ENCODE measurements at places on chromosomes 11 and 22.

DNA sequence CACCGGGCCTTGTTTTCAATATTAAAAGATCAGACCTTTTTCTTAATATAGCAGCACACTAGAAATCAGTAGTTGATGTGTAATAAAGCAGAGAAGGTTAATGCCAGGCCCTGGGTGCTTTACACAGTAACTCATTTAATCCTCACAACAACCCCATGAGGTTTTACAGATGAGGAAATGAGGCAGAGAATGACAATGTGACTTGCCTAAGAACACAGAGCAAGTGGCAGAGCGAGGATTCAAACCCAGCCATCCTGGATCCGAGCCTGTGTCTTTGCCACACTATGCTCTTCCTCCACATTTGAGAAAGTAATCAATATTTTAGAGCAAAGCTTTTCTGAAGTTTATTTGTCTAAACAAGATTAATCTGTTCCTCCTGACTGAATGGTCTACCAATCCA is 7.2 kb downstream of the JAML start:
- no peak for DNase-seq

GRCh38 chr22:29994027-29994715 is 86.1 kb upstream of the HORMAD2 start:
- no peak for DNase-seq

DNA sequence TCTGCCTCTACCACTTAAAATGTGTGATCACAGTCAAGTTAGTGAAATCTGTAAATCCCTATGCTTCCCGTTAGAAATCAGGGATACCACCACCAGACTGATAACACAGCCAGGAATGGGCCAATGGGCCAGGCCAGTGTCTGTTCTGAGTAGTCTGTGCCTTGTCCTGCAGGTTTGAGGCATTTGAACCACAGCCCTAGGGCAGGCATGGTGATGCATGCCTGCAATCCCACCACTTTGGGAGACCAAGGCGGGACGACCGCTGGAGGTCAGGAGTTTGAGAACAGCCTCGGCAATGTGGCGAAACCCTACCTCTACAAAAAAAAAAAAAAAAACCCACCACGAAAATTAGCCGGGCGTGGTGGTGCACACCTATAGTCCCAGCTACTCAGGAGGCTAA is 12.1 kb upstream of the AHNAK start:
- DNase-seq, result no peak

GRCh38 chr11:27688076-27688475 is 12.2 kb downstream of the BDNF start:
- DNase-seq, result no peak

DNA sequence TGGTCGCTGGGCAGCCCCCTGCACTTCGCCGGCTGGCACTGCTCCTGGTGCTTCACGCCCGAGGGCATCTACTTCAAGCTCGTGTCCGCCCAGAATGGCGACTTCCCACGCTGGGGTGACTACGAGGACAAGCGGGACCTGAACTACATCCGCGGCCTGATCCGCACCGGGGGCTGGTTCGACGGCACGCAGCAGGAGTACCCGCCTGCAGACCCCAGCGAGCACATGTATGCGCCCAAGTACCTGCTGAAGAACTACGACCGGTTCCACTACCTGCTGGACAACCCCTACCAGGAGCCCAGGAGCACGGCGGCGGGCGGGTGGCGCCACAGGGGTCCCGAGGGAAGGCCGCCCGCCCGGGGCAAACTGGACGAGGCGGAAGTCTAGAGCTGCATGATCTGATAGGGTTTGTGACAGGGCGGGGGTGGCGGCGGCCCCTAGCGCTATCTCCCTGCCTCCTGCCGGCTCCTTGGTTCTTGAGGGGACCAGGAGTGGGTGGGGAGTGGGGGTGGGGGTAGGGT is 13.5 kb upstream of the MIEF1 start:
- no peak for DNase-seq

GRCh38 chr11:7484131-7484530 is 1.2 kb upstream of the OLFML1 start:
- DNase-seq, result no peak

DNA sequence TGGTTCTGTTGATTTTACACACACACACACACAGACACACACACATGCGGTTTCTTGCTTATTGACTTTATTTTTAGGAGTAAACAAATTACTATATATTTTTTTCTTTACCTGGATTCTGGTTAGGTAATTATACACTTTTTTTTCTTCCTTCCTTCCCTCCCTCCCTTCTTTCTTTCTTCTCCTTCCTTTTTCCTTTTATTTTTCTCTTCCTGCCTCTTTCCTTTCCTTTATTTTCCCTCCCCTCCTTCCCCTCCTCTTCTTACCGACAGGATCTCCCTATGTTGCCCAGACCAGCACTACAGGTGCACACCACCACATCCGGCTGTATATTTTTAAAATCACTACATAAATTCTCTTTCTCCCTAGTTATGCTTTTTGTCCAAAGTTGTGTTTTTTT is 3.1 kb upstream of the SPDYC start:
- no peak for DNase-seq

- no peak for DNase-seq
These were observed 157.7 kb downstream of the DBX1 start for GRCh38 chr11:20002312-20003216.

DNA sequence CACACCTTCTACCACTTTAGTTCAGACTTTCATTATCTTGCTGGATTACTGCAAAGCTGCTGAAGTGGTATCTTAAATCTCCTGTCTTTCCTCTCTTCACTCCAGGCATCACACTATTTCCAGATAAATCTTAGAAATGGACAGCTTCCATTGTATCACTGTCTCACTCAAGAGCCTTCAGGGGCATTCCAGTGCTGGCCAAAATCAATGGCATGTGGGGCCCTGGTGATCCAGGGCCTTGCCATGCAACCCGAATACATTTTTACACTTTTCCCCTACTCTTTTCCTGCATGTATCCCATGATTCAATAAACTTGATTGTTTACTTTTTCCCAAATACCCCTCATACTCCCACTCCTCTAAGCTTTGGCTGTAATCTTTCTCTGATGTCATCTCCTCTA is 39.4 kb upstream of the DEUP1 start:
- no peak for DNase-seq

DNA sequence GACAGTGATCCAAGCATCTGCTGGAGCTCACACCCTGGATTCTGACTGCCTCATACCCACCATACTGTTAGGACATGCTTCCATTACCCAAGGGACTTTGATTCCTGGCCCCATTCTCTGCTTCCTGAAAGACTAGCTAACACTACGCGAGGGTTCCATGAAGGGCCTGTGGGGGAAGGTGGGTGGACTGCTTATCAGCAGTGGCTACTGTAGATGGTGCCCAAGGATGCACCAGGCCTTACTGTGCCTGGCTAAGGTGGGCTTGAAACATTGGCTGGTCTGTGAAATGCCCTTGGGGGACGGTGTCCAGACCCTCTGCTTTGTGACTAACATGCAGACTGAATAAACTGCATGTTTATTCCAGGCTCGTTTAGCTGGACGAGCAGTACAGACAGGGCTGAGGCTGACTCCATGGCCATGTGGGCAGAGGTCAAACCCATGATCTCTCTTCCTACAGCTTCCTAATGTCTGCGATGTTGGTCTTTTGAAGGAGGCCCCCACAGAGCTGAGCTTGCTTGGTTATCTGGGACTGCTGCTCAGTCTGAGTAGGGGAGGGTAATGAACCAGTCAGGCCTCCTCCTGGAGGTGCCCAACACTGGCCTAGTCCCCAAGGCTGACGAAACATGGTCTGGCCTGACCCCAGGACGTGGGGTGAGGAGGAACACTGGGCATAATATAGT is 48.3 kb upstream of the PHOX2A start:
- no peak for DNase-seq

GRCh38 chr11:63445720-63446119 is 45.2 kb downstream of the PLAAT5 start:
- DNase-seq, result no peak

GRCh38 chr22:37464181-37464580 is 22.0 kb downstream of the MFNG start:
- DNase-seq, result peak; percentile 33

GRCh38 chr11:118921121-118921928 is 4.4 kb downstream of the BCL9L start:
- DNase-seq, result no peak

GRCh38 chr22:17897426-17897825 is 123.2 kb upstream of the BID start:
- DNase-seq, result no peak

DNA sequence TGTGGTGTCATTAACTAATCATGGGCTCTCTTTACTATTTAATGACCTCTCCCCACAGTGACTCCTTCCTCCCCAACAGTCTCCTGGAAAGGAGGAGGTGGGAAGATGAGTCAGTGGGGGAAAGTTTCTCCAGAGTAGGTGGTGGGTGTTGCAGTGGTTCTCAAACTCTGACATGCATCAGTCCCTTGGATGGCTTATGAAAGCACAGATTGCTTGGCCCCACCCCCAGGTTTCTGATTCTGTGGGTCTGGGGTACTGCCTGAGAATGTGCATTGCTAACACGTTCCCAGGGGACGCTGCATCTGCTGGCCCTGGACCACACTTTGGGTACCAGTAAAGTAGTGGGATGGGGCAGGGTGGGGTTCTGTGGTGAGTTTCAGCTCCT is 9.8 kb downstream of the CD82 start:
- no peak for DNase-seq

DNA sequence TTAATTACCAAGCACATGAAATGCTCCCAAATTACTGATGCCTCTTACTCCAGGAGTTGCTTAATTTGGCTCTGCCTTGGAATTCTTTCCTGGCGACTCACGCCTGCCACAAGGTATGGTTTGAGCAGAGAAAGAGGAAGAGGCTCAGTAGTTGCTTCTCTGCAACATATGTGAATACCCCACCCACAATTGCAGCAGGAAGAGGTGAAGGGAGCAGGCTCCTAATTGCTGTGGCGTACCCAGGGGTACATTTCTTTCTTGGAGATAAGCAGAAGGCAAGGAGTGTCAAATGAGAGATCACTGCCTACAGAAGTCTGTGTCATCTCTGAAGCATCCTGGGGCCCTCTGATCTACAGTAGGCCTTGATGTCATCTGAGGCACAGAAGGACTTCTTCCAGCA is 10.6 kb upstream of the NNMT start:
- DNase-seq, result no peak

DNA sequence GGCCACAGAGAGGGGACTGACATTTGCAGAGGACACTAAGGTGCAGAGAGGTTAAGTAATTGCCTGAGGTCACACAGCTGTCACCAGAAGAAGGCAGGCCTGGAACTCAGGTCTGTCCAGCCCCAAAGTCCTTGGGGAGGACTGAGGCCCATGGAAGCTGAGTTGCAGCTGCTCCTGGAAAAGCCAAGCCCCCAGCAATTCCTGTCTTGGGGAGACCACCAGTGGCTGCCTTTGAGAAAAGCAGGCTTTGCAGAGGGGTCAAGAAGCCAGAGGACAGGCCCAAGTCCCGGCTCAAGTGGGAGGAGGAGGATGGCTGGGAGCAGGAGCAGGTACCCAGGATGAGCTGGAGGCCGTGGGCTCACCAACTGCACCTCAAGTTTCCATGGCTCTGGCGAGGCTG is 3.4 kb downstream of the NFAM1 start:
- DNase-seq, result no peak

GRCh38 chr11:132549561-132549960 is 982.7 kb downstream of the OPCML start:
- DNase-seq, result no peak

GRCh38 chr22:19807161-19807913 is 46.8 kb downstream of the TBX1 start:
- DNase-seq, result no peak

- DNase-seq, result no peak
These were observed 114.2 kb upstream of the PARVA start for GRCh38 chr11:12263141-12263693.

DNA sequence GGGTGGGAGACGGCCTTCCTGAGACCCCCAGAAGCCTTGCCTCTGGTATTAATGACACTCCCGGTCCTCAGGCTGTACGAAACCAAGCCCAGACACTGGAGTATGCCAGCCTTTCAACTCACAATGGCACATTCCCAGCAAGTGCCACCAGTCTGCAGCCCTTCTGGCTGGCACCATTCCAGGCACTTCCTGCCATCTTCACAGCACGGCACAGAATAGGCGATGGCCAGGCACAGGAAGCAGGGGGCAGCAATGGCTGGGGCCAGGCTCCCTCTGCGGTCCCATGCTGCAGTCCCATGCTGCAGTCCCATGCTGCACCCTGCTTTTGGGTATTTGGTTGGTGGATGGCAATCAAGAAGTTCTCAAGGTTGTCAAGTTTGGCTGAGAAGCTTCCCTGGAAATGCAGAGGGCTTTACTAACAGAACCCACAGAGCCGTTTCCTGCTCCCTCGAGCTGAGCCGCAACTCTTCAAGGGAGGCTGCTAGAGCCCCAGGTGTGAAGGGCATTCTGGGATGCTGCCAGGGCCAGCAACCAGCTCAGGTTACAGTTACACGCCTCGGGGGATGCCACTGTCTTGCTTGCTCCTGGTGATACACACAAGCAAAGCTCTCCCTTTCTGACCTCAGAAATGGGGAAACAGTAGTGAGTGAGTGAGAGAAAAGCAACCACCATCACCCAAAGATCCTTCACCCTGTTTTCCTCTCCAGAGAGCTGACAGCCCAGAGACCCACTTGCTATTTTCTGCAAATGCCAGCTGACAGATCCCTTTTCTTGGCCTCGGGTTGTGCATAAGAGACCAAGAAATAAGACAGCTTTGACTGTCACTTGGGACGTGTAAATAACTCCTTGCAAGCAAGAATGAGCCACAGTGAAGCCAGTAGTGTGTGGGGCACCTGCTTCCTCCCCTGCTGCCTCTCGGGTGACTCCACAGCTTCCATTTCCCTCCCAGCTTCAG is 23.9 kb downstream of the LRFN4 start:
- DNase-seq, result no peak

Measured in germinal center (tissue), 1 donor.